ENCODE measurements at places on chromosomes 5 and 9. TPM values are rescaled to one million over a fixed set of nuclear protein-coding genes. Genes with fewer than 3 reads are reported as not detected.

Gene LVRN
- total RNA-seq, result 0.42 TPM

Gene AK6
- 75.1 TPM for total RNA-seq

GRCh38 chr9:122781671-122782070 lies 7.1 kb upstream of the OR5C1 start:
- no peak for DNase-seq

- DNase-seq, result no peak
Observed at GRCh38 chr5:173902743-173903142, 14.6 kb downstream of the CPEB4 start.

- DNase-seq, result no peak
Observed at GRCh38 chr9:129954868-129955550, 88.0 kb downstream of the FNBP1 start.

All from Caco-2 (cell line).